ENCODE measurements at places on chromosomes 12 and 14.

- DNase-seq = no peak
Observed at GRCh38 chr14:80522936-80523335, 311.6 kb upstream of the DIO2 start.

DNA sequence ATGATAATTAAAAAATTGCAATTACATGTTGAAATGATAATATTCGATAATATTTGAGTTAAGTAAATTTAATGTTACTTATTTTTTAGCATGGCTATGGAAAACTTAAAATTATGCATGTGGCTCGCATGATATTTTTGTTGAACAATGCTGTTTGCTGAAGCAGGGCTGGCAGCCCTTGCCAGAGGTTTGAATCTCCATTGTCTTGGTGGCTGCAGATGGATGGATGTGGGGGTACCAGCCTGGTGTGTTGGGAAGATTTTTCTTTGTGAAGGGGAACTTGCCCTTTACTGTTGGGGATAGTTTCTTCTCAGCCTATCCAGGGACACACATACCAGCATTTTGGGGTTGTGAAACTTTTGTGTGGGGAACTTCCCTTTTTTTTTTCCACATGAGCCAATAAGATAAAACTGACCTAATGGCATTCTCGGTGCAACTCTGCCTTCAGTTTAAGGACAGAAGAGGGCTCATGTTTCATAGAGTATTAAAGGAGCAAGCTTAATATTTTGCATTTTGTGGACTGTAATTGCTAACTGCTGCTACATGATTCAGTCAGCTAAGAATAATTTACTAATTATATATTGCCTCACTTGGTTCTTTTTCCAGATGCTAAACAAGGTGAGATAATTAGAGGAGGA is 8.8 kb downstream of the RASSF3 start:
- DNase-seq = no peak

GRCh38 chr14:103551338-103551762 is 11.1 kb downstream of the BAG5 start:
- DNase-seq = no peak

DNA sequence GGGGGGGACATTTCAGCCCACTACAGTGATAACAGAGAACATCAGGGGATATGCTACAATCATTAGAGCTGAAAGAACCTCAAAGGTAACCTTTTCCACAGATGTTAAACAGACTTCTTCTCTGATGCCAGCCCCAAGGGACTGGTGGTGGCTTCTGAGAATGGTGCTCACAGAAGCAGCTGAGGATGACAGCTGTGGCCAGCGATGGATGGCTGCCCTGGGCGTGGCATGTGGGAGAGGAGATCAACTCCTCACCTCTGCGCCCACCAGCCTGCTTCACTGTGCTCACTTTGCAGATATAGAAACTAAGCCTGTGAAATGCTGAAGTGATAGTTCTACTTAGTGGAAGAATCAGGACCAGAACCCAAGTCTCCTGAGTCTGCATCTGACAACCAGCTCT is 33.0 kb downstream of the FOXN3 start:
- no peak for DNase-seq

DNA sequence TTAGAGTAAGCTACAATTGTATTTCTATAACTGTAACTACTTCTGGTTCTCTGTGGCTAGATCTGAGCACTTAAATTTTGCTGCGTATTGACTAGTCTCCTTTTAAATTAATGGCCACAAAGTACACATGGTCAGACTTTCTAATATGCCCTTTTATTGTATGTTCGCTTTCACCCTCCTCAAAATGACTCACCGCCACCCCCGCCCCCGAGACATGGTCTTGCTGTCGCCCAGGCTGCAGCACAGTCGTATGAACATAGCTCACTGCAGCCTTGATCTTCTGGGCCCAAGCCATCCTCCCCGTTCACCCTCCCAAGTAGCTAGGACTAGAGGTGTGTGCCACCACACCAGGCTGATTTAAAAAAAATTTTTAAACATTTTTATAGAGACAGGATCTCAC is 11.8 kb downstream of the MTERF2 start:
- DNase-seq = no peak

- no peak for DNase-seq
Observed at GRCh38 chr14:90815822-90816662, at the start of gene TTC7B. TSS of gene TTC7B (minus strand) at chr14:90816430. CDS start at chr14:90816295, 135 bp downstream.

- no peak for DNase-seq
Observed at GRCh38 chr14:105151838-105152793, 16.5 kb downstream of the JAG2 start.

GRCh38 chr12:95848575-95849388 is 10.0 kb upstream of the SNRPF start:
- no peak for DNase-seq

GRCh38 chr12:96208801-96209549 is 14.8 kb downstream of the ELK3 start:
- no peak for DNase-seq

- DNase-seq = no peak
Observed at GRCh38 chr14:72801381-72801812, 92.5 kb downstream of the DPF3 start.

DNA sequence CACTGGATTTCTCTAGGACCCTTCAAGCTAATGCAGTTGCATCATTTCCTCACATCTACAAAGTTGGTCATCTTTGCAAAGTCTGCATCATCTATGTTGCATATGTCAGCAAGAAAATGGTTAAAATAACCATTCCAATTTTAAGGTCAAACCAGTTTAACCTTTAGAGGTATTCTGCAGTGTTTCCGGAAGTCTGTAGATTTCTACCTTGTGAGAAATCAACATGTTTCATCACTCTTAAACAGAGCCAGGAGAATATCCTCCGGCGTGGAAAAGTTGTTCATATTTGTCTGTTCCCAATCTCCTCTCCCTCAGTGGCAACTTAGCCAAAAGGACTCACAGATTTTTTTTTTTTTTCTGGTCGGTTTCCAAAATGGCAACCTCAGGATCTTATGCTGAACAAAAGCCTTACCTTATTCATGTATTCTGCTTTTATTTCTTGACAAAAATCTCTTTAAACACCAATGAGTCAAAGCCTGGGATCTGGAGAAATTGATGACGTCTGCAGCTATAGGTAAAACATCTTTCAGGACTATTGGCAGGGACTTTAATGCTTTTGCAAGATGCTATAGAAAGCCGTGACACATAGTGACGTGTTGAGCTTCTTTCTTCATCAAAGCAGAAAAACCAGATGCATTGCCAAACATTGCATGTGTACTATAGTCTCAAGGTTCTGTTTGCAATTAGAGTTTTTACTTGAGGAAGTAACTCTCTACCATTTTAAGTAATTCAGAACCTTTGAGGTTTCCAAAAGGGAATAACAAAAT is 16.0 kb upstream of the CDK17 start:
- no peak for DNase-seq

DNA sequence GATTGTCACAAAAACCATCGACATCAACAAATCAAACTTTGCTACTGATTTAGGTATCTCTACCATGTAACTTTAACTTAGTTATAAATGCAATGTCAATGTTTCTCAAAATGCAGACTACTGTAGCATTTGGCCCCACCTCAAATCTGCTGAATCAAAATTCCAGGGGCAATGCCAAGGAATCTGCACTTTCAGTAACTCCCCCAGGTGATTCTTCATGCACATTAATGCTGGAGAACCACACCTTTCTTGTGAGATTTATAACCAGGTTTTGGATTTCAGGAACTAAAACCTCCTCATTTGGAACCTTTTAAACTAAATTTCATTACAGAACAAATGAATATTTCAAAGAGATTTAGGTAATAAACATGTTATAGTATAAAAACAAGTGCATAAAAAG is 4.9 kb downstream of the ATP2B1 start:
- no peak for DNase-seq

DNA sequence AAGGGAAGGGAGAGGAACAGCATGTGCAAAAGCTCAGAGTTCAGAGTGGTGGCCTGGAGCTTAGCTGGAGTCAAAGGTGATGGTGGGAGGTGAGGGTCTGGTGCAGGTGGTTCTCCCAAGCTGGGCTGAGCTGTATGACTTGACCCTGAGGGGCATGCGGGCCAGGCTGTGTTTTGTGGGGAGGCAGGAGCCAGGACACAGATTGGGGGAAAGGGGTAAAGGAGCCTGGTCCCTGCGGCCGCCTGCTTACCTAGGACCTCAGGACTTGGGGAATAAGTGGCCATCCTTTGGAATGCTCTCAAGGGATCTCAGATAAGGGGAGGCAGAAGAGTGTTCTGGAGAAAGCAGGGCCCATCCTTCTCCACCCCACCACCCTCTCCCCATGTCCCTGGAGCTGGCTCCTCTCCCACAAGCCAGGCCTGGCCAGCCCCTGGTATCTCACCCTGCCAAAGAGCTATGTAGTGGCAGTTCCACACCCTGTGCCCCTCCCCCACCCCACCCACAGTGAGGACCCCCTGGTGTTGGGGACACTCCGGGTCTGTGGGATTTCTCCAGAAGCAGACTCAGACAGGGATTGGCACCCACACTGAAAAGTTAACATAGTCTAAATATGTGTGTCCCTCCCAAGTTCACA is 19.9 kb upstream of the CEP170B start:
- DNase-seq = no peak

DNA sequence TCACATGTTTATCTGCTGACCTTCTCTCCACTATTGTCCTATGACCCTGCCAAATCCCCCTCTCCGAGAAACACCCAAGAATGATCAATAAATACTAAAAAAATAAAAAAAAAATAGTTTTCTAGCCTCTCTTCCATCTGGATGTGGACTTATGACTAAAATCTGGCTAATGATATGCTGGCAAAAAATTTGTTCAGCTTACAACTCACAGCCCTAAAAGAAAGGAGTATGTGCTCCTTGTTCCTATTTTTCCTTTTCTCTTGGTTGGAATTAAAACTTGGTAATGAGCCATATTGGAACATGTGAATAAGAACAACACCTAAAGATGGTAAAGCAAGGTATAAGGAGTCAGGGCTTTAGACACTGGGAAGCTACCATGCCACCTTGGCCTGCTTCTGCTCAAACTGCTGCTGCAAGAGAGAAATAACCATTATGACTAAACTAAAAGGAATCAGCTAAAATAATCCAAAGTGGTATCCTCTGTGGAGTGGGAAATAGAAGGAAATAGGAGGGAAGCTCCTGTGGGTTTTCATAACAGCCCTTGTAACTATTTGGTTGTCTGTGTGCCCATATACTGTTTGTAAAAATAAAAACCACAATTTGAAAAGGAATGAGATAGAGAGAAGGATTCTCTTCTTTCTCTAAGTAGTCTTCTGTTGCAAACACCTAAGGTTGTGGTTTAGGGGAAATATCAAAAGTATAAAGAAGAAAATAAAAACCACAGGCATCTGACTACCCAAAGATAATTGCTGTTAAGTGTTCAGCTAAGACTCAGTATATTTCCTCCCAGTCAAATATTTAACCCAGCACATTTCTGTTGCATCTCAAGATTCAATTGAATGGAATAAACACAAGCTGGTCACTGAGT is 53.8 kb downstream of the SDR9C7 start:
- no peak for DNase-seq

DNA sequence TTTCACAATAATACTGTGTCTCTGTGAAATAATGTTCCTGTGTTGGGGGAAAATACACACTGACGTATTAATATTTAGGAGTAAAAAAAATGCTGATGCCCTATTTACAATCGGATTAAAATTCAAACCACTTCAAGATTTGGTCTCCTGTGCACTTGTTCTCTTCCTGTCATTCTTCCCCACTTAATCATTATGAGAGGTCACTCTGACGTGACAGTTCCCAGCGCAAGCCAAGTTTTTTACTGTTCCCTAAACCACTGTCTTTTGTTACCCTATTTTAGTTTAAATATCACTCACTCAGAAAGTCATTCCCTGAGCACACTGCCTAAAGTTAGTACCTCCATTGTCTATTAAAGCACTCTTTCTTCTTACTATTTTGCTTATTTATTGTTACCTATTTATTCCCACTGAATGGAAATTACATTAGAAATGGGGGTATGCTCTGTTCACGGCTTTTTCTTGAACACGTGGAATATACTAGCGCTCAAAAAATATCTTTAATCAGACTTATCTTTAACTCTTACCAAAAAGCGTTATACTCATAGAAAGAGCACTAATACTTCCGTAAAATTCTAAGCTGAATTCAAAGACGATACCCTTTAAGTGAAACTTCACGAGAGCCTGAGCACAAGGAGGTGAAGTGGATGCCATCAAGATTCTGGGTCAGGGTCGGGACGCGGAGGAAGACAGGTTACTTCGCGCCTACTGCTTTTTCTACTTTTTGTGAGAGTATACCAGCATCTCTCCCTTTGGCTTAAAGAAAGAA is 670 bp upstream of the PSMA3 start:
- no peak for DNase-seq

- no peak for DNase-seq
Observed at GRCh38 chr14:103008768-103009357, 48.5 kb downstream of the CDC42BPB start.

DNA sequence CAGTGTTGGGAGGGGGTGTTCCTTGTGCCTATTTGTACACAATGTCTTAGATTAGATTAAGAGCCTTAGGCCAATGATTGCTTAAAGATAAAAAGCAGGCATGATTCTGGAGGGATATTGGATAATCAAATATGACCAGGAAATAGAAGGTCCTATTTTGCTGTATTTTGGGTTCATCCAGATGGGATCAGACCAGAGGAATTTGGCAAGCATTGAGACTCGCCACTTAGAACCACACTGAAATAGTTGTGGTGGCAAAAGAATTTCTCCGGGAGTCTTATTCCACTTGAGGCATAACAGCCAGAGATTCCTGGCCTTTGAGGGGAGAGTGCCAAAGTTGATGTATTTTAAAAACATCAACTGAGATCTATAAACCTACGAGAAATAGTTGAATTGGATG is 327.2 kb downstream of the RAD51B start:
- no peak for DNase-seq

GRCh38 chr12:58877243-58877743 is 43.0 kb downstream of the LRIG3 start:
- no peak for DNase-seq

GRCh38 chr14:71168564-71169427 is 261.5 kb downstream of the PCNX1 start:
- DNase-seq = no peak

DNA sequence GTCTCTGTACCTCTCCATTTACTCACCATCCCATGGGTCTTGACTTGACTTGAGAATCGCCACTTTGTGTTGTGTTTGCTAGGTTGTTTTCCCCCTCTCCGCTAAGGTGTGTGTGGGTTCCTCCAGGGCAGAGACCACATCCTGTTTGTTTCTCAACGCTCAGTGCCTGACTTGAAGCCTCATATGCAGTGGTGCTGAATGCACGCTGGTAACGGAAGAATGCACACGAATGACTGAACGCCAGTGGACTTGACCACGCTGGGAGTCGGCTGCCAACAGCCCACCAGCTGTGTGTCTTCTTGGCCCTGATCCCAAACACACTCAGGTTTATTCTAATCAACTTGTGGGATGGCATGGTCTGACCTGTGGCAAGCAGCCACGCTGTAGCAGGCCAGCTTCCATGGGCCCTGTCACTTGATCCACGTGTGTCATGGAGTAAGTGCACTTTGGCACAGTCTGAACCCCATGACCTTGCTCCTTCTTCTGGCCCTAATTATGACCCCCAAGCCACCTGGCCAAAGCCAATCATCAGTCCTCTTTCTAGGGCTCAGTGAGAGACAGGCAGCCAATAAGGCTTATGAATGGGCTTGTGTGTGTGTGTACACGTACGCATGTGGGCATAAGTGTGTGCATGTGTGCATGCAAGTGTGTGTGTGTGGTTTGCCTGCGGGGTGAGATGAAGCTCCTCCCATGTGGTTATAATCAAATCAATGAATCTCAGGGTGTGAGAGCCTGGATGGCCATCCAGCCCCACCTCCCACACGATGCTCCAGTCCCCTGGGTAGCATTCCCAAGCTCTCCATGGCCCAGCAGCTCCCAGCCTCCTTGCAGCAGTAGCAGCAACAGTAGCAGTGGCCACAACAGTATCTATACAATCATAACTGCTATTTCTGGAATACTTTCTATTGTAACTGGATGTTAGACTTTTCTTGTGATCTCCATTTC is 6.4 kb upstream of the TC2N start:
- peak; percentile 55 for DNase-seq
